Mesothelial cell of epicardium (in vitro differentiated cells): ENCODE measurements at places on chromosomes 6 and 20.

DNA sequence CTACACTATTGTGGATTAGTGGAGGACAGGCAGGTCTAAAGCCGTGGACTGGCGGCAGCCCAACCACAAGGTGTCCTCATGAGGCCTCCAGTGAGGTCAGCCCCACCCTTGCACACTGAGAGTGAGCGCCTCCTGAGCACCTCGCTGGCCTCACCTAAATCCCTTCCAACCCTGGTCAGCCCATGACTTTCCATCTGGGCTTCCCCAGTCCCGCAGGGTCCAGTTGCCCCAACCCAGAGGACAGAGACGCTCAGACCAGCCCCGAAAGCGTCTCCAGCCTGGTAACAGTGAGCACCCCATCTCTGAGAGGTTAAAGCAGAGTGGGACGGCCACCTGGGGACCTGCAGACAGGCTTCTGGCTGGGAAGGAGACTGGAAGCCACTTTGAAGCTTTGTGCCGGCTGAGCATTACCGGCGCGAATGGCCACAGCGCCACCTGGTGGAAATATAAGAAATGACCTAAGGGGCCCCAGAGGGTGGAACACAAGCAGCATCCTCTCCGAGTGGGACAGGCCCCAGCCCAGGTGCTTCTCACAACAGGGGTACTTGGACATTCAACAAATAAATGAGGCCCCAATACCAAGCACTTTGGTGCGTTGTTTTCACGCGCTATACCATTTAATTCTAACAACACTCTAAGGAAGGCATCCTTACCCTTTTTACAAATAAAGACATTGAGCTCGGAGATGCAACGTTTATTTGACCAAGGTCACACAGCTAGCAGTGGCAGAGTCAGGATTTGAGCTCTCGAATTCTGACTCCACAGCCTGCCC, 65.7 kb upstream of the TOP1 start:
- DNase-seq = peak; percentile 85
- no peaks in the 10 kb centered on the region for H3K4me1 ChIP-seq
- no peaks in the 10 kb centered on the region for H3K36me3 ChIP-seq
- H3K4me3 ChIP-seq = no peak overlapping the region
- H3K27ac ChIP-seq = no peak overlapping the region

GRCh38 chr6:49038294-49038822, 424.7 kb downstream of the MMUT start:
- DNase-seq = no peak
- no peaks in the 10 kb centered on the region for H3K36me3 ChIP-seq
- no peak overlapping the region for H3K27ac ChIP-seq

DNA sequence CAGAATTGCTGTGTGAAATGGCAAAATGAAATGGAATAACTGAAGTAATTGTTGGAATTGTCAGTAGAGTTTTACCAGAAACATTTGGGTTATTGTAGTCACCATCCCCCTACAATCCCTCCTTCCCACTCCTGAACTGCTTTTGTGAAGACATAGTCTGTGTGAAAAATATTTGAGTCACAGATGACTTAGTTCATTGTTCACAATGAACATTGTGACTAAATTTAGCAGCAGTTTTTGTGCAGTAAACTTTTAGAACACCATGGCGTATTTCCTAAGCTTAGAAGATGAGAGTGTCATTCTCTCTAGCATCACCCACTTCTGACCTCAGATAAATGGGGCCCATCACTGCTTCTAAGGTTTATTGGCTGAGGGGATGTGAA, 11.0 kb downstream of the OTOR start:
- no peaks in the 10 kb centered on the region for H3K27me3 ChIP-seq
- H3K27ac ChIP-seq = peak overlapping the region; percentile 8
- no peaks in the 10 kb centered on the region for H3K36me3 ChIP-seq
- H3K4me3 ChIP-seq = no peak overlapping the region
- H3K4me1 ChIP-seq = peaks cover 27% of the 10 kb centered on the region
- no peak for DNase-seq

GRCh38 chr6:20833881-20834515, 299.7 kb downstream of the CDKAL1 start:
- H3K36me3 ChIP-seq = peaks cover 4% of the 10 kb centered on the region
- H3K27ac ChIP-seq = no peak overlapping the region
- no peak for DNase-seq
- H3K4me1 ChIP-seq = peaks cover 2% of the 10 kb centered on the region
- H3K27me3 ChIP-seq = no peaks in the 10 kb centered on the region

DNA sequence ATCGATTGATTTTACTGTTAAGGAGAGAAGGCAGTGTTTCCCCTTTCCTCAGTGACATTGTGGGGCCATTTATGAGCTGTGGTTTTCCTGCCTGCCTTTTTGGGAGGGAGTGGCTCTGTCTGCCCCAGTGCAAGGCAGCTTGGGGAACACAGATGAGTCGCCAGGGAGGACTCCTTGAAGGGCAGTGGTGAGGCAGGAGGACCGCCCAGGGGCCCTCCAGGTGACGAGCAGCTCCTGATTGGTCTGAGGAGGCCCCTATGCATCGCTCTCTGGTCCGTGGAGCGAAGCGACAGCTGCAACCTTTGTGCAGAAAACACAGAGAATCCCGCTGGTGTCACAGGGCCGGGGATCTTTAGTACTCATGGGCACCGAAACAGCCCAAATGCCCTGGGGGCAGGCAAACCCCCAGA, 100.3 kb downstream of the TMEM242 start:
- H3K4me3 ChIP-seq = no peak overlapping the region
- DNase-seq = no peak
- peaks cover 42% of the 10 kb centered on the region for H3K4me1 ChIP-seq
- H3K27ac ChIP-seq = no peak overlapping the region
- H3K27me3 ChIP-seq = no peaks in the 10 kb centered on the region

- no peak overlapping the region for H3K4me3 ChIP-seq
- no peaks in the 10 kb centered on the region for H3K27me3 ChIP-seq
- peaks cover 10% of the 10 kb centered on the region for H3K36me3 ChIP-seq
- H3K4me1 ChIP-seq = peaks cover 8% of the 10 kb centered on the region
- no peak for DNase-seq
Measured at GRCh38 chr6:56356426-56356825, 109.0 kb upstream of the COL21A1 start.

DNA sequence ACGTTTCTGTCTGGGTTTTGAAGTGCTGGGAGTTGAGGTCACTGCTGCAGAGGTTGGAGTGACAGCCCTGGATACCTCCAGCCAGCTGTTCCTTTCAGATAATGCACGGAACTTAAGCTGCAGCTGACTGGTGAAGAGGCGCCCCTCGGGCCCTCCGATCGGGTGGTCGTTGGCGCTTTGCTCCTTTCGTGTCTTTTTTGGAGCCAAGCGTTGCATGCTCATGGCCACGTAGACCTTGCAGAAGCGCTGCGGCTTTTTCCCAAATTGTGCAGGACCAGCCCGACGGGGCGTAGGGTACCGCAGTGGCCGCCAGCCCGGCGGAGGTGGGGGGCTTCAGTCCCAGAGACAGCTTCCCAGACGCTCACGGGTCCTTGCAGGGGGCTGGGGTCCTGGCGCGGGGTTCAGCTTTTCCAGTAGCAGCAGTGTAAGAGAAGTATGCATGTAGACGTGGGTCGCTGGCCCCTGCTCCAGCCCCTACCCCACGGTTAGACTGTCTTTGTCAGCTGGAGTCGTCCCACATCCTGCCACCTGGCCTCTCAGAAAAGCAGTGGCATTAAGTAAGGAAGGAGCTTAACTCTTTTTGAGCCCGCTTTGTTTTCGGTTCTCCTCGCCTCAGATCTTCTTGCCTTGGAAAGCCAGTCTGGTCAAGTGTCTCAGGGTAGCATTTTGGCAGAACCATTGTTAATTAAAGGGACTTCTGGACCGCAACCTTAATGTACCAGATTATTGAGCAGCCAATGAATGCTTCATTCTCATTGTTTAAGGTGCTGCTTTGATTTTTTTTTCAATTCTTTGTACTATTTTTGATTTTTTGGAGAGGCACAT, 838 bp downstream of the TNFAIP3 start:
- H3K4me1 ChIP-seq = peaks cover 63% of the 10 kb centered on the region
- peak overlapping the region; percentile 95 for H3K27ac ChIP-seq
- peaks cover 12% of the 10 kb centered on the region for H3K36me3 ChIP-seq
- peaks cover 22% of the 10 kb centered on the region for H3K27me3 ChIP-seq
- DNase-seq = no peak
- peak overlapping the region; percentile 91 for H3K4me3 ChIP-seq

DNA sequence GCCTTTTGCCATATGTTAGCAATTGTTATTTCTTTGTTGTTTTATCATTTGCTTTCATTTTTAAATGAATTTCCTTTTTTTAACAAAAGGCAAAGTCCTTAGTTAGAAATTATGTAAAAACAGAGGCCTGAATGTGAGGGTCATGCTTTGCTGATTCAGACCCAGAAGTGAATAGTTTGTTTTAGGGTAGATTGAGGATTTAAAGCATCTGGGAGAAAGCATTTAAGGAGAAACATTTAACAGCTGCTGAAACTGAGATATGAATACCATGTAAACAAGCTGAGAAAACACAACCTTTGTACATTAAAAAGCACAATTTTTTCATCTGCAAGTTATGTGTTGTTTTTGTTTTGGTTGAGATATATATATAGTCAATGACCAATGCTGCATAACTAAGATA, 8.0 kb downstream of the HTR1B start:
- H3K4me1 ChIP-seq = peaks cover 9% of the 10 kb centered on the region
- H3K4me3 ChIP-seq = no peak overlapping the region
- no peak overlapping the region for H3K27ac ChIP-seq
- DNase-seq = no peak
- H3K36me3 ChIP-seq = no peaks in the 10 kb centered on the region

DNA sequence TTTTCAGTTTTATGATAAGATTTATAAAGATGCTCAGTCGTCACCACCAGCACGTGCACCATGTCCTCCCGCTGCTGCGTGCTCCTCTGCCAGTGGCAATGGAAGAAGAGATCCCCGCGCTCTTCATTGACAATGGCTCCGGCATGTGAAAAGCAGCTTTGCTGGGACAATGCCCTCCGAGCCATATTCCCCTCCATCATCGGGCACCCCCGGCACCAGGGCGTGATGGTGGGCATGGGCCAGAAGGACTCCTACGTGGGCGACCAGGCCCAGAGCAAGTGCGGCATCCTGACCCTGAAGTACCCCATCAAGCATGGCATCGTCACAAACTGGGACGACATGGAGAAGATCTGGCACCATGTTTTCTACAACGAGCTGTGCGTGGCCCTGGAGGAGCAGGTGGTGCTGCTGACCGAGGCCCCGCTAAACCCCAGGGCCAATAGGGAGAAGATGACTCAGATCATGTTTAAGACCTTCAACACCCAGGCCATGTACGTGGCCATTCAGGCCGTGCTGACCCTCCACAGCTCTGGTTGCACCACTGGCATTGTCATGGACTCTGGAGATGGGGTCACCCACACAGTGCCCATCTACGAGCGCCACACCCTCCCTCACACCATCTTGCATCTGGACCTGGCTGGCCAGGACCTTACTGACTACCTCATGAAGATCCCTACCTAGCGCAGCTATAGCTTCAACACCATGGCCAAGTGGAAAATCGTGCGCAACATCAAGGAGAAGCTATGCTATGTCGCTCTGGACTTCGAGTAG, 34.3 kb upstream of the ENPP5 start:
- no peak overlapping the region for H3K4me3 ChIP-seq
- H3K4me1 ChIP-seq = no peaks in the 10 kb centered on the region
- H3K36me3 ChIP-seq = no peaks in the 10 kb centered on the region
- H3K27ac ChIP-seq = no peak overlapping the region
- H3K27me3 ChIP-seq = peaks cover 30% of the 10 kb centered on the region

DNA sequence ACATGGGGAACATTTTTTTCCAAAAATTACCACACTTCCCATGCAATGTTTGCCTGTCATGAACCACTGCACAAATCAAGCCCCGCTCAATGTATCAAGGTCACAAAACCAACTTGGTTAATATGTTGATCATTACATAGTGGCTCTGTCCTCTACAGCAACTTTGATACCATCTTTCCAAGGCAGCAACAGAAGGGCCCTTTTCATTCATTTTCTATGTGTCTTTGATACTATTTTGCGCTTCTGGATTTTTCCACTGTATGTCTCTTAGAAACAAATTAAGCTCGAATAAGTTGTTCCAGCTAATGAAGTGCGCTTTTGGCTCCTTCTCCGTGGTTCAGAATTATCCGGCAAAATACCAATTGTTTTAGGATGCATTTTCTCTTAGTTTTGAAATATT, 1.5 kb downstream of the ZHX3 start:
- H3K4me1 ChIP-seq = peaks cover 14% of the 10 kb centered on the region
- H3K4me3 ChIP-seq = peak overlapping the region; percentile 79

DNA sequence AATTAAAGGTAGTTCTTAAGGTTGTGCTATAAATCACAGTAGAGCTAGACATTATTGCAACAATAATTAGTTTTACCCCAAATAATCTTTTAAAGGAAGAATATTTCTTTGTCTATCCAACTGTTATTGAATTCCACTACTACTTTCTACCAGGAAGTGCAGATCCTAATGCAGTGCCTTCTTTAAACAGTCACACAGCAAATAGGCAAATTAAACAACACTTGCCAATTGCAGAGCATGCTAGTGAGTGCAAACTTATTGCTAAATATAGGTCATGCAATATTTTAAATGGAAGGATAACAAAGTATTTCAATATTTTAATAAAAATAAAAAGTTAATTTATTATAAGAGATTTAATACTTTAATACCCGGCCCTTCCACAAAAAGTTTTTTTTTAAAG, 107.3 kb upstream of the BCLAF1 start:
- no peak overlapping the region for H3K27ac ChIP-seq
- no peak overlapping the region for H3K4me3 ChIP-seq
- no peak for DNase-seq
- H3K27me3 ChIP-seq = no peaks in the 10 kb centered on the region

- H3K27me3 ChIP-seq = peaks cover 29% of the 10 kb centered on the region
- H3K36me3 ChIP-seq = no peaks in the 10 kb centered on the region
- no peak for DNase-seq
- H3K27ac ChIP-seq = no peak overlapping the region
- H3K4me1 ChIP-seq = peaks cover 8% of the 10 kb centered on the region
Measured at GRCh38 chr20:57991211-57991881, 237.1 kb downstream of the ANKRD60 start.
